Suppressor macrophage treated with lipopolysaccharide for 1 hour (primary cell): ENCODE measurements at places on chromosomes 7 and 10.
A peak's percentile ranks its signal among the peaks of the same experiment; 100 is the strongest.

DNA sequence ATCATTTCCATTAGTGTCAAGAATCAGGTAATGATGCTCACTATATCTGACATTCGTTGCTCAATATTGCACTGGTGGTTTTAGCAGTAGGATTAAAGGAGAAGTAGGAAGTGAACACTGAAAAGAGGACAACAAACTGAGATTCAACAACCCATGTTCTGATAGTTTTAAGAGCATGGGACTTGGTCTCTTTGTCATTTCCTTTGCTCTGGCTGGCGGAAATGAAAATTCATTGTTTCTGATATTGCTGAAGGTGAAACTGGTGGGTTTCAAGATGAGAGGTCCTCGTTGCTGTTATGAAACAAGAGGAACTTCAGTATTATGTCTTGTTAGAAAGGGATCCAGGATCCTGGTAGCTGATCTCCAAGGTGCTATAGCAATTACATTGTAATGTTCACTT is 129.0 kb downstream of the DNAH11 start:
- peak; percentile 19 for DNase-seq

DNA sequence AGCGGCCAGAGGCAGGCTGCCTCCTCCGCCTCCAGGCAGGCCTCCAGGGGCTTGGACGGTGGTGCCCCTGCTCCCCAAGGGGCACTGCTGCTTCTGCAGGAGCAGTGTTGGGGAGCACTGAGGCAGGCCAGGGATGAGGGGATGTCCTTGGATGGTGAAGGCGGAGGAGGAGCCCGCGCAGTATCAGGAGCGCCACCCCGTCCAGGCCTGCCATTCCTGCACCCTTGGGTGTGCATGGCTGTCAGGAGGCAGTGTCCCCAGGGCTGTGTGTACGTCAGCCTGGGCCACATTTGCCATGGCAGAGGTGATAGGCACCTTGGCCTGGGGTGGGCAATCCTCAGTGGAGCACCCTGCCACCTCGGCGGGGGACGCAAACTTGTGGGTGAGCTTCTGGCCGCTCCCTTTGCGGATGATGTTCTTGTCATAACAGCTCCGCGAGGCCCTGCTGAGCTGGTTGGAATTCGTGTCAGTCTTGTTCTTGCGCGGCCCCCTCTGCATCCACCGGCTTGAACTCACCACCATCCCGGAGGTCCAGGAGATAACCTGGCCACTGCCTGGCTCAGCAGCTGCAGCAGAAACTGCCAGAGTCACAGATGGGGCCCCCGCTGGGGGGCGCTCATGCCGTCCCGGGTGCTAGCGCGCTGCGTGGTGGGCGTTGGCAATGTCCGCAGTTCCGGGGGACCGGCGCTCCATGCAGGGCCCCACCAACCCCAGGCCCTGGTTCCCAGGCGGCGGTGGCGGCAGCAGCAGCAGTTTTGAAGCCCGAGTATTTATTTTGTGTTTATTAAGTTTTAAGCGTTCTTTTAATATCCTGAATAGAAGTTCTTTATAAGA is 182.3 kb upstream of the ADCY1 start:
- no peak for DNase-seq

DNA sequence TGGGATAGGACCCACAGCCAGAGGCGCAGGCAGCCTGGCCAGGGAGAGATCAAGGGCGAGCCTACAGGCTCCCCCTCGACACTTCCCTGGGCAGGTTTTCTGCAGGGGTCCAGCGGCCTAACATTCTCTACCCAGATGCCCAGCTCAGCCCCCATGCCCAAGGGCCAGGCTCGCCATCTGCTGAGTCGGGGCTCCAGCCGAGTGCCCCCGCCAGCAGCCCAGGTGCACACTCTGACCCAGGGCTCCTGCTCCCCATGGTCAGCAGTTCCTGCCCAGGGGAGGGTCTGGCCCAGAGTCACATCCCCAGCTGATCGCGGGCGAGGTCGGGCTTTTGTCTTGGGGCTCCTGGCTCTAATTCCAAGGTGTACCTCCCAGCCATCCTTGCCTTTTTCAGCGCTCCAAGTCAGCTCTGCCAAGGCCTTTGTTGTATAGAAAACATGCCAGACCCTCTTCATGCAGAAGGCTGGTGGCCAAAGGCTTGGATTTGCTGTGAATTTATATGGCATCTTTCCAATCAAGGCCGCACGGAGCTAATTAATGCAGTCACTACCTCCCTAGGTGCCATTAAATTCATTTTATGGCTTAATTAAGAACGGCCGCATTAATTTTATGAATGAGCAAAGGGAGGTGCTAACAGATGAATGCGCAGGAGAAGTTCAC is 120.6 kb downstream of the LRRC18 start:
- DNase-seq: no peak

GRCh38 chr10:78552261-78552811 is 516.4 kb upstream of the ZMIZ1 start:
- no peak for DNase-seq

GRCh38 chr10:84267503-84268126 is 22.8 kb downstream of the RGR start:
- peak; percentile 62 for DNase-seq

GRCh38 chr7:94375691-94376090 is 19.0 kb upstream of the COL1A2 start:
- no peak for DNase-seq

GRCh38 chr10:17676919-17677318 is 33.0 kb downstream of the STAM start:
- no peak for DNase-seq

GRCh38 chr10:130986846-130987245 is 324.7 kb downstream of the TCERG1L start:
- DNase-seq: no peak

DNA sequence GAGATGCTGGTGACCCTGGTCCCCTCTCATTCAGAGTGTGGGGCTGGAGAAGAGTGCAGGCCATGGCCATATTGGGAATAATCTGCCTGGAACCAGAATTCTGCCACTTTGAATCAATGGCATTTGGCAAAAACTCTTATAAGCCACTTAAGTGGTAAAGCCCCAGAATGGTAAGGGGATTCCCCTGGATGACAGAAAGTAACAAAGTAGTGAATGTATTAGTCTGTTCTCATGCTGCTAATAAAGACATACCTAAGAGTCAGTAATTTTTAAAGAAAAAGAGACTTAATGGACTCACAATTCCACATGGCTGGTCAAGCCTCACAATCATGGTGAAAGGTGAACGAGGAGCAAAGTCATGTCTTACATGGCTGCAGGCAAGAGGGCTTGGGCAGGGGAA is 248.6 kb downstream of the SH2D4B start:
- DNase-seq: no peak

GRCh38 chr10:112235141-112235540 is 48.1 kb upstream of the TECTB start:
- DNase-seq: no peak

GRCh38 chr10:124719213-124719851 is 24.8 kb downstream of the FAM53B start:
- peak; percentile 81 for DNase-seq

DNA sequence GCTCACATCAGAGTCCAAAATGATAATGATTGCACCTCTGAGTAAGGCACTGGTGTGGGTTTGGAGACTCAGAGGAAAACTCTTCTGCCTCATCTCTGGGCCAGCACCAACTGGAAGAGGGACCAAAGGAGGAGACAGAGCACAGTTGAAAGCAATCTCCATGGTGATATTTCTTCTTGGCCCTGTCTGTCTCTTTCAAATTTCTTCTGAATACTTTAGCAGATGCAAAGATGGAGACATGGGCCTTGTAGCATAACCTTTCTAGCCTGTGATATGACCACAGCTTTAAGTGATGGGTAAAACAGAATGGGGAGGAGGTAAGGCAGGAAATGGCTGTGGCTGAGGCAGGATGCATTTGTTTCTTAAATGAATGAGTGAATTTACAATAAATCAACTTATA is 12.2 kb upstream of the GIMAP7 start:
- DNase-seq: no peak
